Heart left ventricle (tissue), 16 donors: ENCODE measurements at places on chromosomes 7 and 10. TPM values are rescaled to one million over a fixed set of nuclear protein-coding genes. Genes with fewer than 3 reads are reported as not detected.

- no peaks in the 10 kb centered on the region for H3K4me1 ChIP-seq
- DNase-seq = no peak
- no peak overlapping the region for H3K4me3 ChIP-seq
- no peak overlapping the region for H3K27ac ChIP-seq
- peaks cover 60% of the 10 kb centered on the region for H3K27me3 ChIP-seq
- H3K36me3 ChIP-seq = no peaks in the 10 kb centered on the region
These were observed 23.3 kb upstream of the EMX2 start for GRCh38 chr10:117519286-117519685.

DNA sequence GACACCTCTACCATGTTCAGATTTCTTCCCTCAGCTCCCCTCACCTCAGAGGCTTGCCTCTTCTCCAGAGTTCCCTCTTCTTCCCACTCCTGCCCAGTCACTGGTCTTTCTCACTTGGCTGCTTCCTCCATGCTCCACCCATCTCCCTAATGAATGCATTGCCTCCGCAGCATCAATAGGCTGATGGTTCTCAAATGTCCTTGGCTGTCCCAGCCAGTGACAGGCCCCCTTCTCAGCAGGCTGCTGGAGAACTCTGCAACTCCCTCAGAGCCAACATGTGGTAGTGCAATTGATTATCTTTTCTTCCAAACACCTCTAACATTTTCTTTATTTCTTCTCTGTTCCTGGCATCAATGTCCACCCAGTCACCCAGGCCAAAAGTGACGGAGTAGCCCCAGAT, 218.2 kb downstream of the RELN start:
- no peak overlapping the region for H3K4me3 ChIP-seq
- H3K36me3 ChIP-seq = no peaks in the 10 kb centered on the region
- H3K27me3 ChIP-seq = no peaks in the 10 kb centered on the region
- no peak overlapping the region for H3K27ac ChIP-seq
- H3K4me1 ChIP-seq = no peaks in the 10 kb centered on the region

GRCh38 chr10:49613165-49613881, 514 bp upstream of the CHAT start:
- DNase-seq = peak; percentile 10
- H3K27ac ChIP-seq = no peak overlapping the region
- H3K4me1 ChIP-seq = no peaks in the 10 kb centered on the region
- H3K27me3 ChIP-seq = peaks cover 54% of the 10 kb centered on the region

GRCh38 chr10:98664329-98665042, 217.8 kb upstream of the HPS1 start:
- H3K27me3 ChIP-seq = no peaks in the 10 kb centered on the region
- no peak overlapping the region for H3K27ac ChIP-seq
- no peak overlapping the region for H3K4me3 ChIP-seq
- no peaks in the 10 kb centered on the region for H3K4me1 ChIP-seq
- no peak for DNase-seq
- H3K36me3 ChIP-seq = no peaks in the 10 kb centered on the region

GRCh38 chr10:74081941-74082718, 68.5 kb downstream of the AP3M1 start:
- DNase-seq = no peak
- H3K4me1 ChIP-seq = peaks cover 31% of the 10 kb centered on the region
- H3K27ac ChIP-seq = no peak overlapping the region
- H3K36me3 ChIP-seq = peaks cover 4% of the 10 kb centered on the region
- H3K27me3 ChIP-seq = no peaks in the 10 kb centered on the region

GRCh38 chr10:58994226-58995057, 182.0 kb upstream of the PHYHIPL start:
- H3K4me3 ChIP-seq = no peak overlapping the region
- no peak overlapping the region for H3K27ac ChIP-seq
- no peaks in the 10 kb centered on the region for H3K36me3 ChIP-seq
- H3K4me1 ChIP-seq = peaks cover 14% of the 10 kb centered on the region
- no peaks in the 10 kb centered on the region for H3K27me3 ChIP-seq

GRCh38 chr10:60234551-60234950, 155.1 kb downstream of the ANK3 start:
- peaks cover 6% of the 10 kb centered on the region for H3K4me1 ChIP-seq
- no peak for DNase-seq
- H3K36me3 ChIP-seq = no peaks in the 10 kb centered on the region
- H3K4me3 ChIP-seq = no peak overlapping the region

GRCh38 chr7:78587443-78588044, 789.0 kb downstream of the PHTF2 start:
- H3K4me3 ChIP-seq = no peak overlapping the region
- no peak for DNase-seq
- no peaks in the 10 kb centered on the region for H3K27me3 ChIP-seq
- no peaks in the 10 kb centered on the region for H3K4me1 ChIP-seq
- H3K36me3 ChIP-seq = no peaks in the 10 kb centered on the region
- H3K27ac ChIP-seq = no peak overlapping the region

GRCh38 chr7:44748045-44748947, at the start of gene ZMIZ2:
TSS of gene ZMIZ2 (plus strand) at chr7:44748847. CDS start at chr7:44756250, 7,403 bp downstream.
- peaks cover 49% of the 10 kb centered on the region for H3K4me1 ChIP-seq
- H3K27me3 ChIP-seq = no peaks in the 10 kb centered on the region
- peak; percentile 96 for DNase-seq
- H3K36me3 ChIP-seq = no peaks in the 10 kb centered on the region
- peak within 1 kb of the TSS; percentile 87 for H3K4me3 ChIP-seq
- peak within 1 kb of the TSS; percentile 99 for H3K27ac ChIP-seq

- H3K27me3 ChIP-seq = no peaks in the 10 kb centered on the region
- no peak overlapping the region for H3K4me3 ChIP-seq
- no peaks in the 10 kb centered on the region for H3K36me3 ChIP-seq
These were observed 486.7 kb upstream of the GALNT17 start for GRCh38 chr7:70645279-70645678.

- peak overlapping the region; percentile 96 for H3K4me3 ChIP-seq
- H3K4me1 ChIP-seq = peaks cover 71% of the 10 kb centered on the region
- DNase-seq = peak; percentile 60
- peak overlapping the region; percentile 99 for H3K27ac ChIP-seq
- H3K36me3 ChIP-seq = no peaks in the 10 kb centered on the region
- no peaks in the 10 kb centered on the region for H3K27me3 ChIP-seq
These were observed 460 bp downstream of the ANXA11 start for GRCh38 chr10:80204677-80205476.

DNA sequence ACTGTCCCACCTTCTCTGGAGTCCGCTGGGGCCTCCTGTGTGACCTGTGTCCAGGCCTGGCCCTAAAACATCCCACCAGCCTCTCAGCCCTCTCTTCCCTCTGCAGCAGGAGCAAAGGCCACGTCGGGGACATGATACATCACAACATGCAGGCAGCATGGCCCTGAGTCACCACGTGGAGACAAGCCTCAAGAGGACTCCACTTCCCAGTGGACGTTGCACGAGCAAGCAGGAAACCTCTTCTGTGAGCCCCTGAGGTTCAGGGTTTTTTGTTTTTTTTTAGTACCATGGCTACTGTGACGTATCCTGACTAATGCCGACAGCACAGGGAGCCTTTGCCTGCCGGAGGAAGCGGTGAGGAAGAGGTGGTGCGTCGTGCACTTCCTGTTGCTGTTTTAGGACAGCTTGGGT, 165.9 kb downstream of the DNAJB6 start:
- DNase-seq = no peak
- H3K4me1 ChIP-seq = no peaks in the 10 kb centered on the region
- H3K36me3 ChIP-seq = no peaks in the 10 kb centered on the region
- H3K27me3 ChIP-seq = peaks cover 17% of the 10 kb centered on the region
- H3K27ac ChIP-seq = peak overlapping the region; percentile 34

DNA sequence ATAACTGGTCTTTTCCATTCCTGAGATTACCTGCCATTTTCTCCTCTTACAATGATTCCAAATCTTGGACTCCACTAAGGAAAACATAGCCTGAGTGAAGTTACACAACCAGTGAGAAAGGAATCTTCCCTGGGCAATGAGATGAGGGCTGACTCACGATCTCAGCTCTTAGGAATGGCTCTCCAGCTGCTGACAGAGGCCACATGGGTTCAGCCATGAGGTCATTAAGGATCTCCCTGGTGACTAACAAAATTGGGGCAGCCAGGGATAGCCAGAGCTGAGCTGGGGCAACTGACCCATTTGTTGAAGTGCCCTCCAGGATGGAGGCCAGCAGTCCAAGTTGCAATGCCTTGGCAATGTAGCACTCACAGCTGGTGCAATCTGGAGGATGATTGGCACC, 78.7 kb upstream of the MKLN1 start:
- no peaks in the 10 kb centered on the region for H3K27me3 ChIP-seq
- no peaks in the 10 kb centered on the region for H3K36me3 ChIP-seq
- no peak overlapping the region for H3K4me3 ChIP-seq
- H3K27ac ChIP-seq = no peak overlapping the region
- peaks cover 10% of the 10 kb centered on the region for H3K4me1 ChIP-seq

GRCh38 chr10:128116851-128117615, 9.2 kb downstream of the MKI67 start:
- no peaks in the 10 kb centered on the region for H3K27me3 ChIP-seq
- H3K27ac ChIP-seq = no peak overlapping the region
- H3K36me3 ChIP-seq = no peaks in the 10 kb centered on the region
- H3K4me1 ChIP-seq = no peaks in the 10 kb centered on the region

GRCh38 chr7:121449329-121449728, 53.2 kb upstream of the FAM3C start:
- no peaks in the 10 kb centered on the region for H3K36me3 ChIP-seq
- no peaks in the 10 kb centered on the region for H3K27me3 ChIP-seq
- H3K4me3 ChIP-seq = no peak overlapping the region
- no peak for DNase-seq
- peaks cover 7% of the 10 kb centered on the region for H3K4me1 ChIP-seq

GRCh38 chr7:94656658-94656924, 658 bp upstream of the SGCE start:
- H3K36me3 ChIP-seq = no peaks in the 10 kb centered on the region
- DNase-seq = no peak
- peaks cover 30% of the 10 kb centered on the region for H3K4me1 ChIP-seq
- peak overlapping the region; percentile 61 for H3K4me3 ChIP-seq
- H3K27me3 ChIP-seq = peaks cover 14% of the 10 kb centered on the region
- H3K27ac ChIP-seq = no peak overlapping the region

- no peak overlapping the region for H3K27ac ChIP-seq
- H3K4me3 ChIP-seq = no peak overlapping the region
- peak; percentile 21 for DNase-seq
- no peaks in the 10 kb centered on the region for H3K27me3 ChIP-seq
- H3K36me3 ChIP-seq = no peaks in the 10 kb centered on the region
- no peaks in the 10 kb centered on the region for H3K4me1 ChIP-seq
These were observed 24.6 kb upstream of the ITGA8 start for GRCh38 chr10:15744217-15744865.

DNA sequence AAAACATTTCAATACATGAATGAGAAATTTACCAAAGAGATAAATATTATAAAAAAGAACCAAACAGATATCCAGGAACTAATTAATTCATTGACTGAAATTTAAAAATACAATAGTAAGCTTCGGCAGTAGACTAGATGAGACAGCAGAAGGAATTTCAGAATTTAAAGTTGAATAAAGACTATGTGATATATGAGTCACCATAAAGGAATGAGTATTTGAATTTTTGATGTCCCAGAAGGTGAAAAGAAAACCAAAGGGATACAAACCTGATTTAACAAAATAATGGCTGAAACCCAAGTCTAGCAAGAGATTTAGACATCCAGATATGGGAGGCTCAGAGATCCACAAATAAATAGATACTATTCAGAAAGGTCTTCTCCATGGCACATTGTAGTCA, 623.9 kb upstream of the FOXK1 start:
- no peaks in the 10 kb centered on the region for H3K27me3 ChIP-seq
- no peak overlapping the region for H3K27ac ChIP-seq
- no peak for DNase-seq
- no peaks in the 10 kb centered on the region for H3K4me1 ChIP-seq
- no peaks in the 10 kb centered on the region for H3K36me3 ChIP-seq
- no peak overlapping the region for H3K4me3 ChIP-seq

DNA sequence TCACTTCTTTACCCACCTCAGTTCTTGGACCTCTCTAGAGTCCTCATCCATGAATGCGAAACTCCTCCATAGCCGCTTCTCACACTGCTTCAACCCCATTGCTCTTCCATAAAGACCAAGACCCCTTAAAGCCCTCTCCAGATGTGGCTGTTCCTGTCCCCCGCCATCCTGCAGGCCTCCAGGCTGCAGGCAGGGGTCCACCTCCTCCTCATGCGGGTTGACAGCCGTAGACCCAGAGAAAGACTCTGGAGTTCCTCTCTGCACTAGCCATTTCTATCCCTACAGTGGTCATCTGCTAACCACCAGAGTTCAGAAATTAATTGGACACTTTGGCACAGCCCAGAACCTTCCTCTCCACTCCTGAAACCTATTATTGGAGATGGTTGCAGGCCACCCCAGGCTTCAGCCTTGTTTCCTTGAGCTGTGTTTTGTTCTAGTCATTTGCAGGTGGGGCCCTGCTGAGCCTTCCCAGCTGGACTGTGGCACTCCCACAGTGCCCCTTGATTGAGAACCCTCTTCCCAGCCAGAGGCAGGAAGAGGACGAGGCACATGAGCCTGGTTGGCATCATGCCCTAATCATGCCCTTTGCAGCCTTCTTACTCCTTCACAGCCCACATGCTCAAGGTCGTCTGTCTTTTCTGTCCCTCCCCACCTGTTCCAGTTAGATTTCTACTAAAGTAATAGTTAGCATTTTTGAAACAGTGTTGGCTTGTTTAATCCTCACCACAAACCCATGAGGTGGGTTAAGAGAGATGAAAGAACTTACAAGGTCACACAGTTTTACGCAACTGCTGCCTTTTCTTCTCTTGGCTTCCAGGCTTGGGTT, 23.9 kb downstream of the CUL1 start:
- H3K4me3 ChIP-seq = no peak overlapping the region
- peak; percentile 49 for DNase-seq
- no peaks in the 10 kb centered on the region for H3K36me3 ChIP-seq
- no peaks in the 10 kb centered on the region for H3K27me3 ChIP-seq
- H3K27ac ChIP-seq = no peak overlapping the region
- peaks cover 77% of the 10 kb centered on the region for H3K4me1 ChIP-seq

DNA sequence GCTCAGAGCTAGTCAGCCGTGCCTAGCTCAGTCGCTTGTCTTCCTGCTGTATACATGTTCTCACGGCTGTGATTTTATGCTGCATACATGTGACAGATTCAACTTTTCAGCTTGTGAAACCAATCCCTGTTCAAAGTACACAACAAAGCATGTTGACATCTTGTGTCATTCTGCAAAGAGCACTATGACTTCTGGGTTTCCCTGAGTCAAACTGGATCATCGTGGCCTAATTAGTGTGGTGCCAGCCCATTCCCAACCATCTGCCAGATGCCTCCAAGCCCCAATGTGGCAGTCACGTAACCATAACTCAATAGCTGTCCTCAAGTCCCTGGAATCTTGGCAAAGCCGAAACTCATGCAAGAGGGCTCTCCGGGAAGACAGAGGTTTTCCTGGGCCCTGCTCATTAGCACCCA, 144.8 kb downstream of the MYOF start:
- H3K4me1 ChIP-seq = no peaks in the 10 kb centered on the region
- peaks cover 99% of the 10 kb centered on the region for H3K36me3 ChIP-seq
- H3K27me3 ChIP-seq = no peaks in the 10 kb centered on the region
- no peak overlapping the region for H3K27ac ChIP-seq
- H3K4me3 ChIP-seq = no peak overlapping the region

The WDR86 gene
- total RNA-seq = 1.5 TPM

The OGDH gene
- total RNA-seq = 535 TPM

The SLC26A3 gene
- total RNA-seq = not detected

The KIAA1217 gene
- total RNA-seq = 42.6 TPM

The FBXL15 gene
- 8.4 TPM for total RNA-seq

The SFRP4 gene
- 10.1 TPM for total RNA-seq
